Hematopoietic multipotent progenitor cell treated with erythropoietin and hydrocortisone succinate and interleukin-3 and kit ligand, for 8 days (in vitro differentiated cells): ENCODE measurements at places on chromosomes 5 and 9.

DNA sequence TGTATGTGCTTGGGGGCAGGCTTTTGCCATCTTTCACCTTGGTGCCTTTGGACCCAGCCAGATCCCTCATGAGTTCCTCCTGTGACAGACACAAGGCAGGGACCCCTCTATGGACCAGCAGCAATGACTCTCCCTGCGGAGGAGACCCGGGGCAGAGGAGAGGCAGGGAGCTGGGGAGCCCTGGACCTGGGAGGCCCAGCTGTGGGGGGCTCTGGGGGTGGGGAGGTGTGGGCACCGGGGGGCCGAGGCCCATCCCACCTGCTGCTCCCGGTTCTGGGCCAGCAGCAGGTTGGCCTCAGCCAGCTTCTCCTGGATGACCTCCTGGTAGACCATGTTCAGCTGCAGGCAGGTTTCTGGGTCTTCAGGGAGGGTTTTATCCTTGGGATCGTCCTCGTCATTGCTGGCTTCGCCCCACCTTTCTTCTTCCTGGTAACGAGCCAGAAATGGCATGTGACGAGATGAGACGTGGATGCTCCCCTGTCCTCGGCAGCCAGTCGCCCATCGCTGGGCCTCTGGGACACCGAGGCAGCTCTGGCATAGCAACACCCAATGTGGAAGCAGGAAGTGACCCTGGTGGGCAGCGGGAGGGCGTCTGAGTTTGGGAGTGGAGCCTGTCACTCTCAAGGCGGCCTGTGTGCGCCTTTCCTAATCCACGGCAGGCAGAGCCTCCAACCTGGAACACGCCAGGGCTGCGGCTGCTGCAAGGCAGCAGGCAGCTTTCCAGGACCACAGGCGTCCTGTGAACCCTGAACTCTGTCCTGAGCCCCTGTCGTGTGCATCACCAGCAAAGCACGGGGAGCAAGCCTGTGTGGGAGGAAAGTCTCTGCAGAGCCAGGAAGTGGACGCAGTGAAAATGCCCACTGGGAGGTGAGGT lies 4.4 kb downstream of the SNAPC4 start:
- no peak for DNase-seq

GRCh38 chr5:56154732-56155484 lies 78.2 kb downstream of the ANKRD55 start:
- DNase-seq, result no peak

DNA sequence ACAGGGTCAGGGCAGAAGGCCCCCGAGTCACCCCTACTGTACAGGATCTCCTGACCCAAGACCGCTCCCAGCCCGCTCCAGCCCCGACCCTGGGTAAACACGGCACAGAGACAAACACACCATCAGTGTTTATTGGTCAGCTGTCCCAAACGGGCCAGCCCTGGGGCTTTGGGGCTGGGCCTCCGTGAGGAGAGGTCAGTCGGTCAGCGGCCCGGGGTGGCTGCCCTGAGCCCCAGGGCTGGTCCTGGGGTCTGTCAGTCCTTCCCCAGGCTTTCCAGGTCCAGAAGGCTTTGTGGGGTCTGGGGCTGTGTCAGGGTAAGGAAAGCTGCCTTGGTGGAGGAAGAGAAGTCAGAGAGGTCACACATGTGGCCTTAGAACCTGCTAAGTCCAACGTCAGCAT lies 2.7 kb downstream of the DPM2 start:
- no peak for DNase-seq

- DNase-seq, result peak; percentile 48
Measured at GRCh38 chr9:78132701-78133058, 101.1 kb upstream of the GNAQ start.

DNA sequence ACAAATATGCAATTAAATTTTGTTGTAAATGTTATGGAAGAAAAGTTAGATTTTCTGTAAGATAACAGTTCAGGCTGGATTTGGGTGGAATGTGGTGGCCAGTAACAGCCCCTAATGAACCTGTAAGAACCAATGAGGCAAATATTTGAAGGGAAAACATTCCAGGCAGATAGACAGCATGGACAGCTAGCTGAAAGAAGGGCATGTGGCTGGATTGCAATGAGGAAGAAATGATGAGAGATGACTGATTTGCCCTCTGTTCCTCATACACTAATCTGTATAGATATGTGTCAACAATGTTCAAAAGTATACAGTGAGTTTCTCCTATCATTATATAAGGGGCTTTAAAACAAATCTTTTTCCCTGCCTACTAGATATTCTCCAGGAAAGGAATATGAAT lies 58.8 kb downstream of the MAN2A1 start:
- DNase-seq, result no peak

DNA sequence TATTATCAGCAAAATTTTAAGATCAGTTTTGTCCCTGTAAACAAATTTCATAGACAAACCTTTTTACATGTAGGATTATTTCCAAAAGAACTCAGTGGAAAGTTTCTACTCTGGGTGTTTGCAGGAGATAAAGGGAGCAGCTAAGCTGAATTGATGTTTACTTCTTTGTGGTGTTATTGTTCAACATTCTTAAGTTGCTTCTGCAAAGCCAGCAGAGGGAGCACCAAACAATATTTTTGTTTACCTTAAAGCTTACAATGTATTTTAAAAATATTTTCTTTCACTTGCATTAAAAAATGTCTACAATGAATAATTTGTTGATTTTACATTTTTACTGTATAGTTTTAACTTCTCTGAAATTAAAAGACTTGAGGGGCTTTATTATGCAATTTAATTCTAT lies 135.4 kb downstream of the ATG10 start:
- peak; percentile 57 for DNase-seq

DNA sequence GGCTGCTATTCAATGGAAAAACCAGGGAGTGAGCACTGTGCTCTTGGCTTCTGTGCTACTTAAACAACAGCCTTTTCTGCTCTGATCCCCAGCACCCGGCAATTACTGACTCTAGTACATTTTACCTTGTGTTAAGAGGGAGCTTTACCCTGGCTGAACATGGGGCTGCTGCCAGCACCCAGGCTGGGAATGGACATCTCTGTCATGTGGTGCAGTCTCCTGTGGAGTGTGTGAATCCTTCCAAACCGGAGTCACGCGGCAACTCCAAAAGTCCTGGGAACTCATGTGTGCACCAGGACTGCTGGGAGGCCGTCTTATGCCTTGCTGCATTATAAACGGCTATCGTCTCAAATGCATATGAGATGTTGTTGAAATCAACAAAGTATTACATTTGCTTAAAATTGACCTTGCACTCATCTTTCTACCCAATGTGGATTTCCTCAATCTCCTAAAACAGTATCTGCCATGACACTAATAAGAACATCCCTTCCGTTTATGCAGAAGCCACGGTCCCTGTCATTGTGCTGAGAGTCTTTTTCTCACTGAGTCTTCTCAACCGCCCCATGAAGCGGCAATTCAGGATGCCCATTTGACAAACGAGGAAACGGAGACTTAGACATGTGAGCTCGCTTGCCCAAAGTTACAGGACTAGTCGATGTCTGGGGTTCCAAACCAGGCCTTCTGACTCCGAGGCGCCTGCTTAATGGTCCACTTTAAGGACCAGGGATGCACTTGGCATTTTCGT lies 884 bp upstream of the GSN start:
- DNase-seq, result no peak

DNA sequence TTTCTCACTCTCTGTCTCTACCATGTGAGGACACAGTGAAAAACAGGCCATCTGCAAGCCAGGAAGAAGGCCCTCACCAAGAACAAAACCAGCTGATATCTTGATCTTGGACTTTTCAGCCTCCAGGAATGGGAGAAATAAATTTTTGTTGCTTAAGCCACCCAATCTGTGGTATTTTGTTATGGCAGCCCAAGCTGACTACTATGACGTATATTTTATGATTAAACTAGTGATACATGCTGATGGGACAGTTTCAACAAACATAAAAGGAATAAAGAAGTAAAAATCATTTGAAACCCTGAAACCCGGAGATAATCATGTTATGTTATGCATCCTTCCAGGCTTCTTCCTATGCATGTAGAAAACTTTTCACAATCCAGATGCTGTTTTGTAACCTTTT lies 71.5 kb upstream of the ERBIN start:
- no peak for DNase-seq

DNA sequence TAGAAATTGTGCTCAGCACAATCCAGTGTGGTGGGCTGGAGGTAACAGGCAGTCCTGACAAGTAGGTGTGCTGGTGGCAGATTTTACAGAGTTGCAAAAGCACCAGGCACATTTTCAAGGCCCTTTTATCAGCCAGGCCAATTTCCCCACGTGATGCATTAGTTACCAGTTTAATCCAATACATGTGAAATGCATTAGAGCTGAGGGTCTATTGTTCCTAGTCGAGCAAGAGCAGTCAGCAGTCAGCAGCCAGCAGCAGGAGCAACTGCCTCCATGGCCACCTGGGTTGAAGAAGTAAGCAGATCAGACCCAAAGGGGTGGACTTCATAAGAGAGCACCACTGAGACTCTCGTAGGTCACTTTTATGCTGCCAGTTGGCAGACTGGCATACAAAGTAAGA lies 76.7 kb downstream of the EPB41L4A start:
- no peak for DNase-seq

DNA sequence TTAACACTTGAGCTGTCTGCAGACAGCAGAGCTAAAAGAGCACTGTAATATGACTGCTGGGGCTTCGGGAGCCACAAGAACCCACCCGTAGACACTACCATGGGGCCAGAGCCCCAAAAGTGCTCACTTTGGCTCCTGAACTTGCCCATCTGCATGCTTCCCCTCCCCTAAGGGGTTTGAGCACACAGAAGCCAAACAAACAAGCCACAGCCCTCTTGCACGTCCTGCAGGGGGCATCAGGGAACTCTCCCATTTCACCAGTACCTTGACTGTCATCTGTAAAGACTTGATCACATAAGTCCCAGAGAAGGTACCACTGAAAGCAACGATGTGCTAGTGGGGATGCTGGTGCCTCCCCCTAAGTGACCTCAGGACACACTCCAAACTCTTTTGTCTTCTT lies 681.8 kb downstream of the SEMA5A start:
- peak; percentile 4 for DNase-seq

GRCh38 chr5:120532835-120533234 lies 68.7 kb downstream of the PRR16 start:
- DNase-seq, result no peak

- DNase-seq, result no peak
Measured at GRCh38 chr9:3698076-3698475, 172.3 kb upstream of the RFX3 start.

DNA sequence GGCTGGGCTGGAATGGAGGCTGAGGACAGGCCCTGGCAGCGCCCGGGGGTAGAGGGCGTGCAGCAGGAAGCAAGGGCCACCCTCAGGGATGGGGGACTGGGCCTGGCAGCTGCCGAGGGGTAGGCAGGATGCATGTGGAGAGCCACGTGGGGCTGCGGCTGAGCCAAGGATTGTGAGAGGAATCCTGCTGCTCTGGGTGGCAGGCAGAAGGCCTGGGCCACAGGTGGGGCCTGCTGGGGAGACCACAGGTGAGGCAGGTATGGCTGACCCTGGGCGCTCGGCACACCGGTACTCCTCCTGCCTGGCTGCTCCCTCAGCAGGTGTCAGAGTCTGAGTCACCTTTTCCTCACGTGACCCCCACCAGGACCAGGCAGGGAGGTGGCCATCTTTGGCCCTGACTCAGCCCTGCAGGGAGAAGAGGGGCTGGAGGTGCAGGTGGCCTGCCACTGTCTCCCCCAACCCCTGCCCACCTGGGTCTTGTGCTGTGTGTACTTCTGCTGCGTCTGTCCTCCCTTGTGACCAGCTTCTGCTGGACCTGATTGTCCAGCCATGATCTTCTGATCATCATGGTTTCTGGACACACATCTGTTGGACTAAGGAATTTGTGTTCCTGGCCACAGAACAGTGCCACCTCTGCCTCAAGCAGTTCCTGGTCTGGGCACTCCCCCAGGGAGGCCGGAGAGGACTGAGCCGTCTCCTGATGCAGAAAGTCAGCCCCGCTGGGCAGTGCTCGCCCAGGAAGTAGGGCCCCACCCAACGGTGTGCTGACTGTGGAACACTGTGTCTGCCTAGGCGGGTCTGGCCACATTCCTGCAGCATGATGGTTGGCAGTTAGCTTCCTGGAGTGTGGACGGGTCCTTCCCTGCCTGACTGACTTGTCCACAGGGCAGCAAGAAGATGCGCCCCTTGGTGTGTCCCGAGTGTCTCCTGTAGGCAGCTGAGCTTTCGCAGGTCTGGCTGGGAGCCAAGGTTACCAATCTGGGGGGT lies 6.4 kb downstream of the ARRDC1 start:
- DNase-seq, result peak; percentile 42

GRCh38 chr5:12910641-12911040 lies 1006.4 kb upstream of the CTNND2 start:
- peak; percentile 4 for DNase-seq

DNA sequence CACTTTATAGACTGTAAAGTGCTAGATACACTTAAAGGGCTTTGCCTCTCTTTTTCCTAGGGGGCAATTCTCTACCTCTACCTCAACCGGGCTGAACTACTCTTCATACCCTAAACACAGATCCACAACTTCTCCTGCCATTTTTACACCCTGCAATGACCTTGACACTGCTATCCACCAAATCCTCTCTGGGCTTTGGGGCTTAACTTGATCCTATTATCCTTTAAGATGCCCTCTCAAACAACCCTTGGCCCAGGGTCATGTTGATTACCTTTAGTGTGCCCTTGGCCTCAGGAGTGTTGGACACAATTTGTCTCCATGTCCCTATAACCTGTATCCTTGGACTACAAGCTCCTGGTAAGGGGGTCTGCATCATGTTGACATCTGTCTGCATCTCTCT lies 19.5 kb downstream of the ANXA6 start:
- DNase-seq, result no peak

DNA sequence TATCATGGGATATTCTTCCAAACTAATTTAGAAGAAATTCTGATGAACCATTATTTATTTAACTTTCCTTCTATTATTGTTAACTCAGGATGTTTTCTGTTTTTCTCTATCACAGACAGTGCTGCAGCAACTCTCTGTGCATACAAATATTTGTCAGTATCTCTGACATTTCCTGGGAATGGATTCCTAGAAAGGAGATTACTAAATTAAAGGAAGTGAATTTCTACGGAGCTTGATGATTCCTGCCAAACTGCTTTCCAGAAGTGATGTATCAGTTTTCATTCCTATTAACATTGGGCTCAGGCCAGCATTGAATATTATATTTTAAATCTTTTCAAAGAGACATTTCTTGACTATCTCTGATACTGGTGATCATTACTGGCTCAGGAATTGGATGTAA lies 26.0 kb upstream of the MAST4 start:
- DNase-seq, result no peak

GRCh38 chr9:72551306-72551705 lies 29.9 kb downstream of the TMC1 start:
- no peak for DNase-seq

- DNase-seq, result no peak
Measured at GRCh38 chr9:130780865-130781504, 54.1 kb upstream of the ABL1 start.
